Germinal center (tissue), 1 donor: ENCODE measurements at places on chromosomes 6 and 20.

DNA sequence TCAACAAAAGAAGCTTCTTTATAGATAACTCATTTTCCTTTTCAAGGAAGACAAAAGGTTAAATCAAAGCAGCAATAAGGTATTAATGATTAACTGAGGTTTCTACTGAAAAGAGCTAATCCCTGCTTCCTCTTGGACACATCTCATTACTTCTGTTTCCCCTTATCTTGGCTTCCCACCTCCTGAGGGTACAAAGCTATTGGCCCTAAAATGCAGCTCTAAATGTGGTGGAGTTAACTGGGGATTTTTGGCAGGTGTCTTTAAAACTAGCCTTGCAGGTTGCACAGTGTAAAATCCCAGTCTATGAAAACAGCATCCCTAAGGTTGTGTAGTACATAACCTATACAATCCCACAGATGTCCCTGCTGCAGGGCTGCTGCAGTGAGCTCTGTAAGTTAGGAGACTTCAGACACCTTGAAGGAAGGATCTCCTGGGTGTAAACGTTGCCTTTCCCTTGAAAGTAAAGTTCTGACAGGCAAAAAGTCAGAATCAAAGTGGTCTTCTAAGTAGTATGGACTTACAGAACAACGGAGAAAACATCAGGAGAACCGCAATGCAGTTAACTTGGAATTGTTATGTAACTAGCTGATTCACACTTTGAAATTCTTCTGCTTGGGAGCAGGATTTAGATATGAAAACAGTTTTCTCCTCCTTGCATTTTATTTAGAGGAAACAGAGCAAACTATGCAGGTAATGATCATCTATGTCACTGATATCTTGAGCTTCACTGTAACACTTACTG, 71.7 kb upstream of the TRAF3IP2 start:
- no peak for DNase-seq

GRCh38 chr6:1659816-1660215, 50.1 kb downstream of the FOXC1 start:
- no peak for DNase-seq

- DNase-seq, result no peak
These were observed 151.3 kb upstream of the ZFP64 start for GRCh38 chr20:52342913-52343312.

DNA sequence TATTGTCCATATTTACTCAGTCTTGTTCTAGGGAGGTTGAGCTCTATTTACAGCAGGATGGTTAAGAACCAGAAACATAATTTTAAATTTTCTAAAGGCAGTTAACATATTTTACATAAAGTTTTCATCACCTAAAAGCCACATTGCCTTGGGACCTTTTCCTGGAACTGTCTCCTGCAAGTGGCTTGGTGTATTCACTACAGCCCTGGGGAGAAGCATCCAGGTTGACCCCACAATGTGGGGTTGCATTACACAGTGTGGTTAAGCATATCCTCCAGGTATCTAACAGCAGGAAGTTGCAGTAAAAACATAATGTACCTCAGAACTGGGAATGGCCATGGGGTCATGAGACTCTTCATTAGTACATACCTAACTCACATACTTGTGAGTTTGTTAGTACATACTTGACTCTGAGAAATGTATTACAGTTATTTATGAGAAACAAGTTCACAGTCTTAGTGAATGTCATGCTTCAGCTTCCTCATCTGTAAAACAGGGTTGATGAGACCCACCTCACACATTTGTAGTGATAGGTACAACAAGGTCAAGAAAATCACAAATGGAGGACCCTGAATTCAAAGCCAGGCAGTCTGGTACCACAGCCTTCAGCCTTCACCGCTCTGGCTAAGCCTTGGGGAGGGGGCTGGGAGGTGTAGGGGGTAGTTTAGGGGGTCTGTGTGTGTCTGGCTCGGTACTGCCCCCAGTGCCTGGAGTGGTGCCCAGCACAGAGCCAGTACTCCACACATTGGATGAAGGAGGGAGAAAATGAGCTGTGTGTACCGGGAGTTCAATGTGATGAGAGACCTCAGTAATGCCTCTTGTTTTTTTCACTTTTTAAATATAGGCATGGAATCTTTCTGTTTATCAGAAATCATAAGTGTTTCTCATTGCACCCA, 52.9 kb downstream of the KAT14 start:
- no peak for DNase-seq

DNA sequence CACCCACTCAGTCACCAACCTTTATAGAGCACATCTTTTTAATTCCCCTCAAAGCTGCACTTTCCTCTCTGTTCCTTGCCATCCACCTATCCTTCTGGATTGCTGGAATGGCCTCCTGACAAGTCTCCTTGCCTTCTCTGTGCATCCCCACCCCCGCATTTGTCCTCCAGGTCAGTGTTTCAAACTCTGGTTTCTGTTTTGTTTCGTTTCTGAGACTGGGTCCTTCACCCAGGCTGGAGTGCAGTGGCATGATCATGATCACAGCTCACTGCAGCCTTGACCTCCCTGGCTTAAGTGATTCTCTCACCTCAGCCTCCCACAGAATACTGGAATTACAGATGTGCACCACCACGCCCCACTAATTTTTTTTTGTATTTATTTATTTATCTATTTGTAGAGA, 96.2 kb downstream of the PLCB1 start:
- no peak for DNase-seq

DNA sequence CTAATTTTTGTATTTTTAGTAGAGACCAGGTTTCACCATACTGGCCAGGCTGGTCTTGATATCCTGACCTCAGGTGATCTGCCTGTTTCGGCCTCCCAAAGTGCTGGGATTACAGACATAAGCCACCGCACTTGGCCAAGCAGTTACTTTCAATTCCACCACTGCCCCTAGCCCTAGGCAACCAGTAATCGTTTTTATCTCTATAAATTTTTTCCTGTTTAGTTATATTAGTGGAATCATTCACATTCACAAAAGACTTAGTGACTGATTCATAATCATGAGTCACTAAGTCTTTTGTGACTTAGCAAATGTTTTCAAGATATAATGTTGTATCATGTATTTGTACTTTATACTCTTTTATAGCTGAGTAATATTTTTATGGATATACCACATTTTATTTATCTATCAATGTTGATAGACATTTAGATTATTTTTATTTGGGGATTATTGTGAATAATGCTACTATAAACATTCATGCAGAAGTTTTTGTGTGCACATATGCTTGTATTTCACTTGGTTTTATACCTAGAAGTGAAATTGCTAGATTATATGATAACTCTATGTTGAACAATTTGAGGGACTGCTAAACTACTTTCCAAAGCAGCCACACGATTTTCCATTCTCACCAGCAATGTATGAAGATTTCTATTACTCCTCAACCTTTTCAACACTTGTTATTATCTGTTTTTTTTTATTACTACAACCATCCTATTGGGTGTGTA, 421.4 kb upstream of the ID4 start:
- DNase-seq, result no peak

GRCh38 chr6:22036699-22037098, 260.1 kb downstream of the PRL start:
- no peak for DNase-seq

GRCh38 chr6:135299256-135299655, 118.1 kb downstream of the MYB start:
- no peak for DNase-seq

- no peak for DNase-seq
These were observed 3.7 kb upstream of the NEDD9 start for GRCh38 chr6:11236076-11236750.

DNA sequence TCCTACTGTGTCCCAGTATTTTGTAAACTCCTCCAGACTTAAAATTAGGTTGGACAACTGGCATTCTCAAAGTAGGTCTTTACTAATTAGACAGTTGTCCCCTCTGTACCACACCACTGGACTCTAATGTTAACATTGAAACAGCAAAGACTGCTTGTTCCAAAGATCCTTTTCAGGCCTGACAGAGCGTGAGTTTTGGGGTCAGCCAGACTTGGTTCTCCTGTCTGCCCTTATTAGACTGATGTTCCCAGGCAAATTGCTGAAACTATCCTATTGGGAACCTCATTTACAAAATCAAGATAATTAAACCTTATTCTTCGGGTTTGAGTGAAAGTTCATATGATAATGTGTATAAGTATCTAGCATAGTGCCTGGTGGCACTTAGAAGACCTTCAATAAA, 3.7 kb upstream of the BICRAL start:
- DNase-seq, result no peak

GRCh38 chr20:31843288-31843687, 2.1 kb downstream of the FOXS1 start:
- no peak for DNase-seq

GRCh38 chr6:32047084-32047478, 8.9 kb downstream of the CYP21A2 start:
- no peak for DNase-seq

GRCh38 chr6:107807196-107807811, 16.8 kb downstream of the SCML4 start:
- no peak for DNase-seq

GRCh38 chr6:91653076-91653723, 1066.3 kb upstream of the MAP3K7 start:
- no peak for DNase-seq

DNA sequence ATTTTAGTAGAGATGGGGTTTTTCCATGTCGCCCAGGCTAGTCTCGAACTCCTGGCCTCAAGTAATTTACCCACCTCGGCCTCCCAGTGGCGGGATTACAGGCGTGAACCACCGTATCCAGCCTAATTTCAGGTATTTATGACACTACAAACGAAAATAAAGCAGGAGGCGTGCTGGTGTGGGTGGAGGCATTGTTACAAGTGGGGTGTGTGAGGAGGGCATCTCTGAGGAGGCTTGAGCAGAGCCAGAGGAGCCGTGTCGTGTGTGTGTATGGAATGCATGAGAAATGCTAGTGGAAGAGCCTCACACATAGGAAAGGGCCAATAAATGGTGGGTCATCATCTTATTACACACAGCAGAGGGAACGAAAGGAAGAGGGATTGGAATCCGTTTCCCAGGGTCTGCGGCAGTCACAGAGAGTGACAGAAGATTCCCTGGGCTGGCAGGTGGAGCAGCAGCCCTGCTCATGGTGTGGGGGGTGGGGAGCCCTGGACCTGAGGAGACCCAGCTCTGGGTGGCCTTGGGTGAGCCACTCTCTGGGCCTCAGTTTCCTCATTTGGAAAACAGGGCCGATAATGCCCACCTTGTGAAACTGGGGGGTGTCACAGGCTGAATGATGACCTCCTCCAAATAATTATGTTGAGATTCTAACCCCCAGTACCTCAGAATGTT, 17.2 kb upstream of the PEDS1 start:
- no peak for DNase-seq

GRCh38 chr6:15897063-15897876, 231.6 kb upstream of the MYLIP start:
- DNase-seq, result no peak

- no peak for DNase-seq
These were observed 9.1 kb upstream of the ZNF133 start for GRCh38 chr20:18279242-18279641.

- DNase-seq, result no peak
These were observed 104.9 kb downstream of the ASXL1 start for GRCh38 chr20:32462900-32463641.

GRCh38 chr6:31158863-31159855, 770 bp downstream of the TCF19 start:
- DNase-seq, result peak; percentile 58

- DNase-seq, result peak; percentile 38
These were observed 810 bp downstream of the MRPL18 start for GRCh38 chr6:159790956-159791598.

- no peak for DNase-seq
These were observed 278.2 kb downstream of the TFAP2A start for GRCh38 chr6:10136636-10137035.

GRCh38 chr6:28474441-28475219, 31.3 kb upstream of the ZSCAN23 start:
- no peak for DNase-seq

DNA sequence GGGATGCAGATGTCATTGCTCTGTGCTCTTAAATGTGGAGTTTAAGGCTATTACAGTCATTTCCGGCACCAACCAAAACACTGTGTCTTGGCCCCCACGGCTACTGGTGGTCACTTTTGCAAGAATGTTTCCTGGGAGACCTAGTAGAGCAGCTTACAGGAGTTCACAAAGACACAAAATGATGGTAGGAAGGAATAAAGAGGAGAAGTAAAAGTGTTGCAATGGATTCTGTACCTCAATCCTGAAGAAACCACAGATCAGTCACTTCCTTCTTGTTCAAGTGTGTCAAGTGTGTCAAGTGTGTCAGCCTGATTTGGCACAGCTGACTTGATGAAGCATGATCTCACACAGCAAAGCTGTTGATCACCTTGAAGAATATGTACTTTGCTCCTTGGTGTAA, 344.0 kb downstream of the PLCB1 start:
- no peak for DNase-seq

DNA sequence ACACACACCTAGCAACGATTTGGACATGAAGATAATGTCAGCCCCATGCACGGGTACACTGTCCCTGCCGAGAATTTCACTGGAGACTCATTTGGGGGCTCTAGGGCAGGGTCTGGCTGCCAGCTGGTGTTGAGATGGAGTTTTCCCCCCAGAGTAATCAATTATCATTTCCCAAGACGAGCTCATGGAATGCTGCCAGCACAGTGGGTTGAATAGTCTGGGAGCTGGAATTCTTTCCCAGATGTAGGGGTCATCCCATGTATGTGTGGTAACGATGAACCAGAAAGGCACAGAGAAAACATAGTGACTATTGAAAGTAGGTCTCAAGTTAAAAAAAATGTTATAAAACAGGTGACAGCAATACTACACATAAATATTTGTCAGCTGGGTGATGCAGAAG, 579.9 kb downstream of the MAFB start:
- no peak for DNase-seq

DNA sequence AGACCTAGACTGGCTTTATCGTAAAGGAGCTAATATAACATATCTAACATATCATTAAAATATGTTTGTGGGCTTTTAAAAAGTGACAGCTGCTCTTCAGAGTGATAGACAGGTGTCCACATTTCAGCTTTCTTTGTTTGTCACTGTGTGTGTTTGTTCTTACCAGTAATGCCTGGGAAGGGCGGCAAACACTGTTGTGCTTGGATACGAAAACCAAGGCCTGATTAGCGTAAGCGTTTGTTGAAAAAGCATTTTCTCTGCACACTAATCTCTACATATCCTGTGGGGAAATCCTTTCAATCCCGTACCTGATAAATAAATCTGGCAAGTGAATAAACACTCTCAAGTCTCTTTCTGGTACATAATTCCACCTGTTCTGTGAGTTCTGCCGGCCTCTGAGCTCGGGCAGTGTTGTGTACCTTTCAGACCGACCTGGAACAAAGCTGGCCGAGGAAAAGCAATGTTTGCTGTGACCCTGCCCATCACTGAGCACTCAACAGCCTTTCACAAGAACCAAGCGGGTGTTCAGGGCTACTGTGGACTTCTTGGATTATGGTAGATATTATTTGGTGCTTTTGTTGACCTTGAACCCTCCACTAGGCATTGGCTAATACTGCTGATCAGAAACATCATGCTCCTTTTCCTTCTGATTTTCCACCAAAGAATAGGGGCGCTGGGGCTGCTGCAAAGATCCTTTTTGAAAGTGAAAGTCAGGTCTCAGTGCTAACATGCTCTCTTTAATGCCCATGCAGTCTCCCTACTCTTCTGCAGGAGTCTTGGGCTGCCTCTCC, 100.4 kb downstream of the CD83 start:
- no peak for DNase-seq

- no peak for DNase-seq
These were observed 290.2 kb downstream of the BTBD3 start for GRCh38 chr20:12207875-12208274.

GRCh38 chr20:57055345-57055744, 211.1 kb downstream of the BMP7 start:
- DNase-seq, result no peak

GRCh38 chr6:3186974-3187382, 29.6 kb upstream of the TUBB2A start:
- no peak for DNase-seq
